ENCODE measurements at places on chromosomes 16 and 17.
A peak's percentile ranks its signal among the peaks of the same experiment; 100 is the strongest.

- no peak for DNase-seq
These were observed 41.9 kb upstream of the POLR3E start for GRCh38 chr16:22255335-22255734.

- no peak for DNase-seq
These were observed 16.7 kb upstream of the LASP1NB start for GRCh38 chr17:38908676-38909181.

GRCh38 chr16:72568502-72568901 lies 396.5 kb upstream of the PMFBP1 start:
- DNase-seq, result no peak

GRCh38 chr16:17628983-17629382 lies 158.2 kb upstream of the XYLT1 start:
- DNase-seq, result no peak

DNA sequence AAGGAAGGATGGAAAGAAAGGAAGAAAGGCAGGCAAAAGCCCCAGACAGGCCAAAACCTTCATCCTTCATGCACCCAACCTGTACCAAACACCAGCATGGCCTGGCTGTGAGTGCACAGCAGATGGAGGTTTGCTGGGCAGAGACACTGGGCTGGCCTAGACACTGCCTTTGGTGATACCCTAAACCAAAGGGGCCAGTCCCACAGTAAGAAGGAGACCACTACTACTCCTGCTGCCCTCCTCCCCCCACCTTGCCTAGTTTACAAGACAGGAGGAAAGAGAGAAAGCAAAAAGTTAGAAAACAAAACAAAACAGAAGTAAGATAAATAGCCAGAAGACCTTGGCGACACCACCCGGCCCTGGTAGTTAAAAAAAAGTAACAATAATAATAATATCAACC lies 19.1 kb downstream of the QPRT start:
- no peak for DNase-seq

GRCh38 chr17:30477083-30477773 lies at the start of gene GOSR1:
TSS of gene GOSR1 (plus strand) at chr17:30477408. CDS start at chr17:30477434, 26 bp downstream.
- peak; percentile 97 for DNase-seq
